ENCODE measurements at places on chromosomes 1 and 21.

- DNase-seq: peak; percentile 66
These were observed 18.3 kb upstream of the IL6R start for GRCh38 chr1:154386643-154387352.

DNA sequence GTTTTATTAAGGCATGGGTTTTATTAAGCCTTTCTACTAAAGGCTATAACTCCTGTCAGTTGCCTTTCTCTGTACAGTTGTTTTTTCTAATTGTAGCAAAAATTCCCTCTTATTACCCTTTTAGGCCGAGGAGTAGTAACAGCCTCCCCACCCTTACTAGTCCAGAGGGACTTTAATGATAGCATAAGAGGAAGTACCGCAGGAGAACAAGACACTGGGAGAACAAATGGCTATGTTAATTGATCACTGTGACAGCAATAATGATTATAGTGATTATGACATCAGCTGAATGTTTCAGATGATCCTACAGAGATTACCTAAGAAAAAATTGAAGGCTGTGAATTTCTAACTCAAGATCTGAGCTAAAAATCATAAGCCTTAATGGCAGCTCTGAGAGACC, 383.0 kb upstream of the PTBP2 start:
- DNase-seq: no peak

- no peak for DNase-seq
These were observed 176.7 kb downstream of the OLFM3 start for GRCh38 chr1:101820071-101820470.

DNA sequence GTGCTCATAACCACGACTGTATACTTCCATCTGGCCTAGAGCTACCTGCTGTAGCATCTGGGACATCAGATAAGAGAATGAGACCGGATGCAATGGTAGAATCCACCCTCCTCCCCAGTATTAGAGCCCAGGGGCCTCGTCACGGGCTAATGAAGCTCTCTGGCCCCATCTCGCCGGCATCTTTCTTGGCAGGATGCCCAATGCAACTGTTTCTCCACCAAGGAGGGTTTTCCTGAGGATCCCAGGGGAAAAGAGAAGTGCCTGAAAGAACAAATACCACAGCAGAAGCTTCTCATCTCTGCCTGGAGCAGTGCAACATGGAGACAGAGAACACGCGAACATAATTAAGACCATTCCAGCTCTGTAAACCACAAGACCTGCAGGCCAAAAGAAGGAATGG, 80.0 kb downstream of the VWA5B1 start:
- no peak for DNase-seq

GRCh38 chr1:24201941-24202440, 14.9 kb upstream of the IFNLR1 start:
- DNase-seq: no peak

DNA sequence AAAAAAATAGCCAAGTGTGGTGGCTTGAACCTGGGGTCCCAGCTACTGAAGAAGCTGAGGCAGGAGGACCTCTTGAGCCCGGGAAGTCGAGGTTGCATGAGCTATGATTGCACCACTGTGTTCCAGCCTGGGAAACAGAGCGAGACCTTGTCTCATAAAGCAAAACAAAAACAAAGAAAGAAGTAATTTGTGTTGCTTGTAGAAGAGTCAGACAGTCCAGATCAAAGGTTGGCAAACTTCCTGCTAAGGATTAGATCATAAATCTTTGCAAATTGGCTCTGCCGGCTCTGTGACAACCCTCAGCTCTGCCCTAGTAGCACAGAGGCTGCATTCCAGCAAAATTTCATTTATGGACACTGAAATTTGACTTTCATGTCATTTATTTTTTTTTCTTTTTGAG, 19.0 kb upstream of the MFN2 start:
- DNase-seq: no peak

DNA sequence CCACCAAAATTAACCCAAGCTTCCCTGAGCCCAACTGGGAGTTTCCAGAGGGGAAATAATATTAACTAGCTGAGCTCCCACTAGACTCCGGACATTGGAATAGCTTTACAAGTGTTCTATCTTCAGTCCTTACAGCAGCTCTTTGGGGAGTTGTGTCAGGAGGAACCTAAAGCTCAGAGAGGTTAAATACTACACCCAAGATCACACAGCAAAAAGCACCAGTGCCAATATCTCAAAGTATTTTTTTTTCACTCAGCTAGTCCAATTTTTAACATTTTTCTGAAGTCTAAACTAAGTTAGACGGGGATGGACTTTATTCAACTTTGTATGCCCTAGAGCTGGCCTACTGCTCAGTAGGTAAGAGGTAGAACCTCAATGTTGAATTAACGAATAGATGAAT, 82.5 kb downstream of the ATP1A1 start:
- DNase-seq: no peak

DNA sequence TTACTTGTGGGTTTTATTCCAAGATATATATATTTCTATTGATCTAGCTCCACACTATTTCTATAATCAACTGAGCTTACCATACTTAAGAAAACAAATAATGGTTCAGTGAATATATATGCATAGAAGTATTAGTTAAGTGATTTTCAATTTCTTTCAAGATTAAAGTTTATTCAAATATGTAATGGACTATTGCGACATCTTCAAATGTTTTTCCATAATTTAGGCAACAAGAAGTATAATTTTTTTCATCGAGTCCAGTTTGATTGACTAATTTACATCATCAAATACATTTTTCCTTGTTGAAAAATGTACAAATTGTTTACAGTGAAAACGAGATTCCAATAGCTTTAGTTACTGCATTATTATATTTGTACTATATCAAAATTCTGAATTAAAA, 528.6 kb downstream of the PTPRC start:
- no peak for DNase-seq

- DNase-seq: no peak
These were observed 14.9 kb downstream of the SH2D1B start for GRCh38 chr1:162397039-162397448.

DNA sequence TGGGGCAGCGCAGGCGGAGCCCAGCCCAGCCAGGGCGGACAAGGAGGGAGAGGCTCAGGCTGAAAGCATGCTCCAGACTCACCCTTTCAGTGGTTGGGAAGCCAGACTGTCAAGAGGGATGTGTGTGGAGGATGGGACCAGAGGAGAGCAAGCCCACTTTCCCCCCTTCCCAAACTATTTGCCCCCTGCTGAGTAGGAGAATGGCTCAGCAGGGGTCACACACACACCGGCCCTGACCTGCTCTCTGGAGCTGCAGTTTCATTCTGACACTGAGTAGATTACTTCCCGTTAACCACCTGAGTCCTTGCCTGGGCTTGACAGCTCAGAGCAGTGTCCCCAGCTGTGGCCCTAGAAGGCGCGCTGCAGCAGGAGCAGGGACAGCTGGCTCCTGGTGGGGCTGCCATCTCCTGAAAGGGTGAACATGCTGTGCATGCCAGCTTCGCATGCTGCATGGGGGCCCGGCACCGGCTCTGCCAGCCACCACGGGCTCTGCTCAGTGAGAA, 51.6 kb upstream of the CNTN2 start:
- no peak for DNase-seq

DNA sequence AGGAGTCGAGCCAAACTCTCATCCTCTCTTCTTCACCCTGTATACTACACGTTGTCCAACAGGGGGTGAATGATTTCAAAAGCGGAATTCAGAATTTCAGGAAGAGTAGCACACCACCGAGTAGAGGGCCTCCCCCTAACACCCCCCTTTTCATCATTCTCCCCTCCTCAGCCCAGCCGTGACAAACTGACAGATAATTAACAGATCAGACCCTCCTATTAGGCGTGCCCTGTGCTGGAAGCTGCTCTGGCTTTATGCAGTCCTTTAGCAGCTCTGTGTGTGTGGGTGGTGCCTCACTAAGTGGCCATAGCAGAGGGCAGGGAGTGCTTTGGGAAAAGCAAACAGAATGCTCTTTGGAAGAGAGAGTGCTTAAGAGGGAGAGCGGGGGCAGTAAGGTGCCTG, 44.3 kb downstream of the PEX14 start:
- DNase-seq: no peak

DNA sequence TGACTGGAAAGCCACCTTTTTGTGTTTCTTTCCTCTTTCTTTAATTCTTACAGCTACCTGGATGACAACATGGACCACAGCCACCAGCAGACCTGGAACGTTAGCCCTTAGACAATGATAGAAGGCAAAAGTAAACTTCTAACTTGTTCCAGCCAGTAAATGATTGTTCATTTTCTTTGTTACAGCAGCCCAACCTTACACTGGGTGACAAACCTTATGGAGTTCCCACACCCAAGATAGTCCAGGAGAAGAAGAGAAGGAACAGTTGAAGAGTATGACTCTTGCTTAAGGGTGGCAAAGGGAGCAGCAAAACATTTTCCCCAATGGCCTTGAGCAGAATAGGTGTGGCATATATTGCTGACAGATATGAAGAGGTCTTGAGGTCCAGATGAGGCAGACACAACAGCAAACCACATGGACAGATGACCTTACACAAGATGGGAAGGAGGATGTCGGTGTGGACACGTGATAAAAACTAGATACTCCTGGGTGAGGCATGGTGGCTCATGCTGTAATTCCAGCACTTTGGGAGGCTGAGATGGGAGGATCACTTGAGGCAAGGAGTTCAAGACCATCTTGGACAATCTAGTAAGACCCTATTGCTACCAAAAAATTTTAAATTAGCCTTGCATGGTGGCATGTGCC, 11.8 kb upstream of the FAM76A start:
- no peak for DNase-seq

DNA sequence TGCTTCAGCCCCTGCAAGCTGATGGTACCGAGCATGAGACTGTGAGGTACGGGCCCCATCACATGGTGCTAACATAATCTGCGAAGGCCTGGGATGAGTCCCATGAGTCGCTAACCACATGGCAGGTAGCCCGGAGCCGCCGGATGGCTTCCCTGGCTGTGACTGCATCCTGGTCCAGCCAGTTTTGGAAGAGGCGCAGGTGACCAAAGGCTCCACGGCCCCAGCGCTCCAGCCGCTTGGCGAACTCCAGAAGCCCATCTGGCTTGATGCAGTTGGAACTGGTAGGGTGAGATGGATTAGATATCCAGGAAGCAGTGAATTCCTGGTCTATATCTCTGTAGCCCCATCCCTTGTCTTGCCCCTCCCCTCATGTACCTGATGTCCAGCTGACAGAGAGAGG, 24.6 kb downstream of the LRRC41 start:
- DNase-seq: no peak

DNA sequence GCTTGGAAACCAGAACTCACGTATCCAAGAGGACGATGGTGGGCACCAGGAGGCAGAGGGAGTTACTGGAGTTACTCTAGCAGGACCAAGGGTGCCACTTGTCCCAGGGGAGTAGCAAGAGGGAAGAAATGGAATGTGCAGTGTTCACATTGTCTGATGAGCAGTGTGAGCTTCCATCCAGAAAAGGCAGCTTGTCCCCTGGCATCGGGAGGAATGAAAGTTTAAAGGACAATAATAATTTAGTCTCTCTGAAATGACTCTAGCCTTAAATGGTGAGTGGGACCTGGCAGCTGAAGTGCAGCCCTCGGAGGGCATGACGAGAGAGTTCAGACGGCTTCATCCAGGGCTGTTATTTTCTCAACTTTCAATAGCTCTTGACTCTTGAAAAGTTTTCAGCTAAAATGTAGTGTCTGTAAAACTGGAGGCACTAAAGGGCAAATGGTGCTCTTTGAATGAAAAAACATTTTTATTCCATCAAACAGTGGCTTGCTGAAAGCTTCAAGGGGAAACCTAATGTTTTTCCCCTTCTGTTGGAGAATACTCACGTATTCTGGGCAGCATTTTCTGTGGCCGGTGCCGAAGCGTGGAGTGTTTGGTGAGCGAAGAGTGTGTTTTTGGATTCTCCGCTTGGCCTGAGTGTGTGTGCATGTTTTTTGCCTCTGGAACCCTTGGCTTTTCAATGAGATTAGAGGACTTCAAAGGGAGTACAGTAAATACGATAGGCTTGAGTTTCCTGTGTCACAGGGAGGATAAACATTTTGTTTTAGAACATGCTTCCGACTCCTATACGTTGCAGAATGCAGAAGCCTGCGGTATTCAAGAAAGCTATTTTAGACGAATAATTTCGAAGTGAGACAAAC, 157.3 kb downstream of the GALNT2 start:
- no peak for DNase-seq

- no peak for DNase-seq
These were observed 238.6 kb downstream of the TRABD2B start for GRCh38 chr1:47758341-47759250.

DNA sequence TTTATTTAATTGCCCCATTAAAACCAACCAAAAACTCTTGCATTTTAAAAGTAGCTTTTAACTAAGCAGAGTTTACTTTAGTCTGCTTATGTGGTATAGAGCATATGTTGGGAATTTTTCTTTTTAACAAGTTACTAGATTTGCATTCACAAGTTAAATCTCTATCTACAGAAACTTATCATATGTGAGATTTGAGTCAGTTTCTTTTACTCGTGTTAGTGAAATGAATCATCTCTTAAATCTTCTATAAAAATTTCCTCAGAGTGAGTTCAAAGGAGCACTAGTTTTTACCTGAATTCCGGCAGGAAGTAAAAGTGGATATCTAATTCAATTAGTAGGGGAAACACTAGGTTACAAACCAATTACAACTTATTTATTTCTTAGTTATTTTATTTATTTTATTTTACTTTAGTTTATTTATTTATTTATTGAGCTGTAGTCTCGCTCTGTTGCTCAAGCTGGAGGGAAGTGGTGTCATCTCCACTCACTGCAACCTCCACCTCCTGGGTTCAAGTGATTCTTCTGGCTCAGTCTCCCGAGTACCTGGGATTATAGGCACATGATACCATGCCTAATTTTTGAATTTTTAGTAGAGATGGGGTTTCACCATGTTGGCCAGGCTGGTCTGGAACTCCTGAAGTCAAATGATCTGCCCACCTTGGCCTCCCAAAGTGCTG, 1609.6 kb upstream of the B3GALT2 start:
- DNase-seq: no peak

DNA sequence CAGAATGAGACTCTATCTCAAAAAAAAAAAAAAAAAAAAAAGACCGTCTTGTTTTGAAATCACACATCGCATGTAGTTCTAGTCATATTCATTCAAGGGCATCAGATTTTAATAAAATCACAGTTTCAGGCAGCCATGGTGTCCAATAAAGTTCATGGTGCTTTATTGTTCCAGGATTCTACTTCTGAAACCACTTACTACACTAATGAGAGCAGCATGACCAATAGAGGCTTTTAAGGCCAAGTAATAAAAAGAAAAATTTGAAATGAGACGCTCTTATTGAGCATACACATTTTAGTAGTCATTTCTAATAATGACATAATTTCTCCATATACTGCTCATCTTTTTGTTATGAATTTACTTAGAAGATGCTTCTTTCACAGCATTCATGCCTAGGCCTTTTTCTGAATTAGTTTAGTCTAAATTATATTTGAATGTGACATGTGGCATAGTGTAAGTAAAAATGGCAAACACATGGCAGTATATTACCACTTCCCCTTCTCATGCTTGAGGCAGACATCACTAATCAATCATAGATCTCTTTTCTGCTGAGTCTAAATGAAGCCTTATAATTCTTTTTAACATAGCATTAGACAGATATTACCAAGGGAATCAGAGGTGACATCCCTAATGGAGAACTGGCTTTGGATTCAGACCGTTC, 18.5 kb downstream of the NTMT2 start:
- no peak for DNase-seq

- no peak for DNase-seq
These were observed 7.7 kb upstream of the CD5L start for GRCh38 chr1:157849229-157849875.

GRCh38 chr1:227170361-227171166, 147.7 kb downstream of the CDC42BPA start:
- DNase-seq: no peak

- DNase-seq: no peak
These were observed 179.4 kb downstream of the TGFB2 start for GRCh38 chr1:218524526-218524925.
